ENCODE measurements at places on chromosomes 2 and 18.

- no peak for DNase-seq
These were observed 15.5 kb downstream of the LAMA1 start for GRCh38 chr18:7102131-7102530.

DNA sequence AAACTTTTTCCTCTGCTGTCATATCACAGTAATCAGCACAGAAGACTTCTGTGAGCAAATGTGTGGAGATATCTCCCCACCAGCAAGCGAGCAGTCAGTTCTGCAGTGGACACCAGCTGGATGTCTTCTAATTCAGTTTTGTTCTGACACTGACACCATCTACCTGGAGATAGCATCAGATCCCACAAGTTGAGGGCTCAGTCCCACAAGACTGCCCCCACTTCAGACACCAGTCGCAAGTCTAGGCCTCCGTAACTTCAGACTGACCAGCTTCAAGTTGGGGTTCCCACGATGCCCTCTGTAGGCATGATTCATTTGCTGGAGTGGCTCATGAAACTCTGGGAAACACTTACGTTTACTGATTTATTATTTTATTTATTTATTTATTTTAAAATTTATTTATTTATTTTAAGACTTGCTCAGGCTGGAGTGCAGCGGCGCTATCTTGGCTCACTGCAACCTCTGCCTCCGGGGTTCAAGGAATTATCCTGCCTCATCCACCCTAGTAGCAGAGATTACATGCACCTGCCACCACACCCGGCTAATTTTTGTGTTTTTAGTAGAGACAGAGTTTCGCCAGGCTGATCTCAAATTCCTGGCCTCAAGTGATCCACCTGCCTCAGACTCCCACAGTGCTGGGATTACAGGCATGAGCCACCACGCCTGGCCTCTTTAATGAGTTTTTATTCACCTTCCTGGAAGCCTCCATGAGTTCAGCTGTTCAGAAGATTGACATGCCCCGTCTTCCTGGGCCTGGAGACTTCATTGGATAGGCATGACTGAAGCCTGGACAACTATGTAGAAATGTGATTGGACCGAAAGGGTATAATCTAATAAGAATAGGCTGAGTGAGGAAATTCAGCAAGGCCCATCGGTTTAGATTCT is 55.7 kb downstream of the PAPOLG start:
- no peak for DNase-seq

DNA sequence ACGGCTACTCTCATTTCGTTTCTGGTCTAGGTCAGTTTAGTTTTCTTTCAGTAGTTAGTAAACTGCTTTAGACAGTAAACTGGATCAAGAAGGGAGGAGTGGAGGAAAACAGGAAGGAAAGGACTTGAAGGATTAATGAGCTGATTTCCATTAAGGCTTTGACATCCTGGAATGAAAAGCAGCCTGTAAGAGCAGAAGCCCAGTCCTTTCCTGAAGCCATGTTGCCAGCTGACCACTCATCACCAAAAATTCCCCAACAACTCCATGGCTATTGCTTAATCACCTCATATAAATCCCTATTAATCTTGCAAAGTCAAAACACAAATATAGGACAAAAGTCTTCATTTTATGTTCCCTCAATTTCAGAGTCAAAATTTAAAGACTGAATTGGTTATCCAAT is 113.7 kb upstream of the ZFP36L2 start:
- DNase-seq = peak; percentile 76

GRCh38 chr18:68843473-68844089 is 45.7 kb downstream of the CCDC102B start:
- DNase-seq = no peak

- DNase-seq = no peak
These were observed 8.6 kb upstream of the ARMC9 start for GRCh38 chr2:231189571-231190495.

- no peak for DNase-seq
These were observed 87.5 kb downstream of the TMEM131 start for GRCh38 chr2:97908208-97908676.

GRCh38 chr18:75551071-75551470 is 123.6 kb upstream of the SMIM21 start:
- DNase-seq = no peak

DNA sequence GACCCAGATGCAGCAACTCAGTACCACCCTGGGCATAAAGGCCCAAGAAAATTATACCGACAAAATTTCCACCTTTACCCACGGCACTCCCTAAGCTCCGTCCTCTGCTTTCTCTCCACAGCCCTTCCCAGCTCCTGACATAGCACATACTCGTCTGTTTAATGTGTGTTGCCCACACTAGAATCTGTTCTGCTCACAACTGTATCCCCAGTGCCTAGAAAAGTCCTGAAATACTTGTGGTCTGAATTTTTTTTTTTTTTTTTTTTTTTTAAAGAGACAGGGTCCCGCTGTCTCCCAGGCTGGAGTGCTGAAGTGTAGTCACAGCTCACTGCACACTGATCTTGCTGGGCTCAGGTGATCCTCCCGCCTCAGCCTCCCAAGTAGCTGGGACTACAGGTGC is 62.3 kb downstream of the ADCY3 start:
- DNase-seq = peak; percentile 24

DNA sequence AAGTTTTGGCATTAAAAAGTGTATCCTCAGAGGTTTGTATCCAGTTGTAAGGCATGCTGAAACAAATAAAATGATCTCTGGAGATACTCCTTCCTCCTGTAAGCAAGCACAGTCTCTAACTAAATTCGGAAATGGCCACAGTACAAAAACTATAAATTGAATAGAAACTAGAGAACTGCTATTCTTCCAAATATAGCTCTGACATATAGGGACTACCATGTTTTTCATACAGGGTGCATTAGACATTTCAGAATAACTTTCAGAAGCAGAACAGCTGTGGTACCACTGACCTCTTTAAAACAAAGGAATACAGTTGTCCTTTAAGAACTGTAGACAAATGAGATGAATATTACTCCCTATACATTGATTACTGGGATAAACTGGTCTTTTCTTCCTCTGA is 568.5 kb downstream of the ARHGAP15 start:
- no peak for DNase-seq

DNA sequence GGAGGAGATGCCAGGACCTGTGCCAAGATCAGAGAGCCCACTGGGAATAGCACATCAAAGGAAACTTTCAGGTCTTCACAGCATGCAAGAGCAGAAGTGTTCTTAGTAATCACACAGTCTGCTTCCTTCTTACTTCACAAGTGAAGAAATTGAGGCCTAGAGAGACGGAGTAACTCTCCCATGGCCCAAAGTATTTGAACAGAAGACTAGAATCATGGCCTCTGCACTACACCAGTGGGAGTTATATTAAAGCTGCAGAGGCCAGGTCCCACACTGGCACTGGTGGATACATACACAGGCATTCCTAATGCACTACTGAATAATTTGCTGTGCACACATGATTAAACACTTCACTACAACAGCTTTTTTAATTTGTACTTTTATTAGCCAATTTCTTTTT is 107.6 kb upstream of the RMP24 start:
- no peak for DNase-seq

- DNase-seq = peak; percentile 76
These were observed 12.2 kb downstream of the TM4SF20 start for GRCh38 chr2:227366769-227367426.

DNA sequence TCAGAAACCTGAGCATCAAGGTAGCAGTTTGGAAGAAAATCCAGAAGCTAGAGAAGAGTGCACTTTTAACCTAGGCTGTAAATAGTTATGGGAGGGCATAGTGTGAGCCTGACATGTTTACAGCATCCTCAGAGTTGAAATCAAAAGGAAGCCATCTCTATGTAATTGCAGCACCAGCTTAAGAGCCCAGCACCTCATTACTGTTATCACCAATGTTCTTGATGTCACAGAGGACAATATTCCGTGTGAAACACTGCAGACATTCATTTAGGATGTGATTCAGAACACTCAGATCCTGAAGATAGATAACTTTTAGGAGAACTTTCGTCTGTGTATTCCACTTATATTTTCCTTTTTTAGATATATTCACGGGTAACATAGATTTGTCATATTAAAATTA is 48.1 kb downstream of the FBXO36 start:
- no peak for DNase-seq

GRCh38 chr2:74540291-74540690 is 10.6 kb downstream of the HTRA2 start:
- no peak for DNase-seq

DNA sequence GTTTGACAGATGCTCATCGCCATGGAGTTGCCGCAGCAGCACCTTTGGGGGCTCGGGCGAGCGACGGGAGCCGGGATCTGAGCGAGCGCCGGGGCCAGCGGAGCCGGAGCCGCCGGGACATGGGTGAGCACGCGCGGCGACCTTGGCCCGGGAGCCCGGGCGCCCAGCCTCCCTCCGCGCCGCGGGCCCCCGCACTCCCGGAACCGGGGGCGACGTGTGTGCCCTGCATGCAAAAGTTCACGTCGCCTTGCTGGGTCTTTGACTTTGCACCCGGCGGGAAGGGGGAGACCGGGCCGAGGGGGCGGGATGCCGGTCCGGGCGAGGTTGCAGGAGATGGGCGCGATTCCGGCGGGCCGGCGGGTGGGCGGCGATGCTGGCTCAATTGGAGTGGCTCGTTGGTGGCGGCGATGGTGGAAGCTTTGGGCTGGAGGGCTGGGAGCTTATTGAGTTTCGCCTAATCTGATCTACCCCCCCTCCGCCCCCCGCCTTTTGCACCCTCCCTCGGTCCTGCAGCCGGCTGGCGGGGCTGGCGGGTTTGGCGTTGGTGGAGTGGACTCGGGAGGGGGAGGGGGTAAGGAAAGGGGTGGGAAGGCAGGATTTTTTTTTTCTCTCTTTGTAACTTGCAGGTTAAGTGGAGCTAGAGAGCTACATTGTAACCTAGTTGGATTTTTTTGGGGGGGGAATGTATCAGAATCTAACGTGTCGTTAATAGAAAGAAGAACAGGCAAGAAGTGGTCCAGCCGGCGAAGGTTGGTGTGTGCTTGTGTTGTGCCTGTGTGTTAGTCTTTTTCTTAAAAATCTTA is at the start of gene SETBP1:
SETBP1 (plus strand) TSS at position 616 of the 803 bp plus-strand sequence. CDS start 20,459 bp downstream, outside the sequence.
- peak; percentile 73 for DNase-seq

DNA sequence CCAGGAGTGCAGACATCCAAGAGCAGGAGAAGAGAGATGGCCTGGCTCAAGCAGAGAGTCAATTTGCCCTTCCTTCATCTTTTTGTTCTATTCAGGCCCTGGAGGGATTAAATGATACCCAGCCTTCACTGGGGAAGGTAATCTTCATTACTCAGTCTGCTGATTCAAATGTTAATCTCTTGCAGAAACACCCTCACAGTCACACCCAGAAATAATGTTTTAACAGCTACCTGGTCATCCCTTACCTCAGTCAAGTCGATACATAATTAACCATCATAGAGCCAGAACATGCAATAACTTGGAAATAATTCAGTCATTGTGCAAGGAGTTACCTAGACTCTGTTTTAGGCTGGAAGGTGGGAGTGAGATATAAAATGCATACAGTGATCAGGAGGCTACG is 163.7 kb upstream of the TNP1 start:
- DNase-seq = no peak

GRCh38 chr2:238731961-238732360 is 115.9 kb upstream of the TWIST2 start:
- peak; percentile 26 for DNase-seq
